ENCODE measurements at places on chromosomes 5 and 9. TPM values are rescaled to one million over a fixed set of nuclear protein-coding genes. Genes with fewer than 3 reads are reported as not detected.

The RBM18 gene
- 44.4 TPM for total RNA-seq

The ARID3C gene
- not detected for total RNA-seq

The MYO10 gene
- 35.7 TPM for total RNA-seq

The SLC4A9 gene
- total RNA-seq: not detected

The OR1Q1 gene
- not detected for total RNA-seq

The NUTM2G gene
- total RNA-seq: not detected

The COL5A1 gene
- not detected for total RNA-seq

GRCh38 chr5:171128136-171128535 lies 180.9 kb upstream of the TLX3 start:
- H3K27me3 ChIP-seq: no peaks in the 10 kb centered on the region
- DNase-seq: no peak
- H3K27ac ChIP-seq: no peak overlapping the region
- no peaks in the 10 kb centered on the region for H3K4me1 ChIP-seq
- no peaks in the 10 kb centered on the region for H3K36me3 ChIP-seq
- H3K4me3 ChIP-seq: no peak overlapping the region

DNA sequence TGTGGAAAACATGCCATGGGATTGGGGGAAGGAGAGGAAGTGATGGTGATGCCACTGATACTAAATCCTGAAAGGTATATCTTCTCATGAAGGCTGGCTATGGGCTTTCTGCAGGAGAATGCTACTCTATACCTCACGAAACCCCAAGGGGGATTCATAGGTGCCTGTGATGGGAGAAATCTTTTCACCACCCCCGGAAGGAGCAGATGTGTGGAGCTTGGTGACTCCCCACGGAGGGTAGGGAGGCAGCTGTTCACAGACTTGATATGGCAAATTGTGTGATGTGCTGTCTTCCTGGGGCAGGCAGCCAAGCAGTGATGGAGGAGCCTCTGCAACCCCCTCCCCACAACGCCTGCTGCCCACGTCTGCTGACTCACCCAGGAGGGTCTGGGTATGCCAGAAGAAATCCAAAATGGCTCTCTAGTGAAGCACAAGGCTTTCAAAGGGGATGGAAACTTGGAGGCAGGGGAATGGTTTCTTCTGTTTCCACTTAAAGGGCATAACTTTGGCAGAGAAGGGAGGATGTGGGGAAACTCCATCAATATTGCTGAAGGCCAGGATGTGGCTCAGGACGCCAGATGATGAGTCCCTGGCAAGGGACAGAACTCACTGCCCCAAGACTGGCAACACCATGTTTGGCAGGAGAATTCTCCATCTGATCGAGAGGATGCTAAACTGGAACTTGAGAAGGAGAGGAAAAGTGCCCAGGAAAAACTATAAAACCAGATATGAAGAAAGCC lies 188.3 kb downstream of the GABBR2 start:
- no peak overlapping the region for H3K4me3 ChIP-seq
- DNase-seq: no peak
- peaks cover 8% of the 10 kb centered on the region for H3K4me1 ChIP-seq
- H3K27me3 ChIP-seq: peaks cover 14% of the 10 kb centered on the region
- no peaks in the 10 kb centered on the region for H3K36me3 ChIP-seq

DNA sequence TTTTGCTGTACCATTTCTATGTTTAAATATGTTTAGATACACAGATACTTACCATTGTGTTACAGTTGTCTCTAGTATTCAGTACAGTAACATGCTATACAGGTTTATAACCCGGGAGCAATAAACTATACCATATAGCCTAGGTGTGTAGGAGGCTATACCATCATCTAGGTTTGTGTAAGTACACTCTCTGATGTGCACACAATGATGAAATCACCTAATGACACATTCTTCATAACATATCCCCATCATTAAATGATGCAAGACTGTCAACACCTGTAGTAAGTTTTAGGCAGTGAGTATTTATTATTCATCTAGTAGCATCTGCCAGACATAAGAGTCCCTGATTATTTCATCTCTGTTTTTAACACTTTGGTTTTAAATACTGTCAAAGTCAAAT lies 7.3 kb upstream of the DHFR start:
- no peak overlapping the region for H3K27ac ChIP-seq
- DNase-seq: peak; percentile 56
- no peak overlapping the region for H3K4me3 ChIP-seq

DNA sequence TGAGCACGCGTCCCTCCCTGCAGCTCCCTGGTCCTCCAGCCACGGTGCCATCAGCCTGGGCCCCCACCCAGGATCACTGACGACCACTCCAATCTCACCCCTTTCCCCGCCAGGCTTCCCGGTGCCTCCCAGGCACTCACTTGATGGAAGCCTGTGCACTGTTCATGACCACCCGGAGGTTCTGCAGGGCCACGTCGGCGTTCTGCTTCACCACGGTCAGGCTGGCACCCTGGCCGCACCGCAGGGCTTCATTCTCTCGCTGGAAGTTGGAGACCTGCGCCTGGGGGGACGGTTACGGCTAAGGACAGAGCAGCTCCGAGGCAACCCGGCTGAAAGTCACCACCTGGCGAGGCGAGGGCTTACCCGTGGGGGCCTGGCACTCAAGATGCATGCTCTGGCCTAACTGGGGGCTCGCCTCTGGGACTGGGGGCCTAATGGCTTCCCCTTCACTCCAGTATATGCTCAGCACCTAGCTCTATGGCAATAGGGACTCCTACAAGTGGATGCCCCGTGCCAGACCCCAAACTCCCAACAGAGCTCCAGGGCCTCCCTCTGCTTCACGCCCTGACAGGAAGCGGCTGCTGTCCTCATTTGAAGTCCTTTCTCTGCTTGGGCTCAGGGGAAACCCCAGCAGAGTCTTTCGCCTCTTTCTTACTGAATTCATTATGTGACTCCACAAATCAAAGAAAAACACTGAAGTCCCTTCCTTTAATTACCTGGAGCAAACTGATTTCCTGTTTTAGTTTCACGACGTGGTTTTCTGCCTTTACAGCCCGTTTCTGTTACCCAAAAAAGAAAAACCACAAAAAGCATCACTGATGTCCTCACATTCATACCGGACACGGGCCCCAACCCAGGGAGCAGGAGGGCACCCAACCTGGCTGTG lies 4.2 kb upstream of the SNAPC4 start:
- H3K27me3 ChIP-seq: no peaks in the 10 kb centered on the region
- peaks cover 58% of the 10 kb centered on the region for H3K36me3 ChIP-seq
- DNase-seq: no peak
- H3K4me3 ChIP-seq: no peak overlapping the region
- H3K4me1 ChIP-seq: peaks cover 7% of the 10 kb centered on the region

DNA sequence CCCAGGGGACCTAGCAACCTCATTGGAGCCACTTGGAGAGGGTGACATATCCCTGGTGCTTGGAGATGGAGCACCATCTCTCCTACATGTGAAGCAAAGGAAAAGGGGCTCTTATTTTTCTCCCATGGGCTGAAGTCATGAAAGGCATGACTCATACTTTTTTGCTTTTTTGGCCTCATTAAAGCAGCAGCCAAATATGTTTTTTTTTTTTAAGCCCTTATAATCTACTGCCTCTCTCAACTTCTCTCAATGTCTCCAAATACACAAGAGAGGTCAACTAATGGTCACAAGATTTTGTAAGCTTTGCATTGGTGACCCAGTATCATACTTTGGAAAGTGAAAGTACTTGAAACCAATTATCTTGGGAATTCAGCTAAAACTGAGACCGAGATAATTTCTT lies 1.6 kb upstream of the CFAP90 start:
- no peaks in the 10 kb centered on the region for H3K36me3 ChIP-seq
- H3K4me3 ChIP-seq: no peak overlapping the region
- DNase-seq: no peak

- no peaks in the 10 kb centered on the region for H3K27me3 ChIP-seq
- peak; percentile 95 for DNase-seq
- H3K4me3 ChIP-seq: peak overlapping the region; percentile 38
- peaks cover 35% of the 10 kb centered on the region for H3K4me1 ChIP-seq
- H3K27ac ChIP-seq: peak overlapping the region; percentile 64
- peaks cover 6% of the 10 kb centered on the region for H3K36me3 ChIP-seq
Observed at GRCh38 chr9:134366223-134367031, 40.2 kb downstream of the RXRA start.

DNA sequence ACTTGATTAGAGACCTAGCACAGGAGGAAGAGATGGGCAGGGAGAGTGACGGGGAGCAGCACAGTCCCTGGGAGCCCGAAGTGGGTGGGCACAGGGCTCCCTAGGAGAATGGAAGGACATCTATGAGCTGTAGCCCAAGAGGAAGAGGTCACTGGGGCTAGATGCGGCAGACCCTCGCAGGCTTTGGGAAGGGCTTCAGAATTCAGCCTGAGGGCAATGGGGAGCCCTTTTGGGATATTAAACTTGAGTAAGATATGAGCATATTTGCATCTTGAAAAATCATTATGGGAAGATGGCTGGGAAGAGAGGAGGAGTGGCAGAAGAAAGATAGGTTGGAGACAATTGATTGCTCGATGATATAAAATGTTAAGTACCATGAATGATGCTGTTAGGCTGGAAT lies 48.9 kb upstream of the IL17B start:
- DNase-seq: no peak
- no peaks in the 10 kb centered on the region for H3K4me1 ChIP-seq
- no peaks in the 10 kb centered on the region for H3K36me3 ChIP-seq
- no peaks in the 10 kb centered on the region for H3K27me3 ChIP-seq
- no peak overlapping the region for H3K4me3 ChIP-seq

GRCh38 chr5:115842952-115843351 lies 1.2 kb downstream of the AP3S1 start:
- H3K27me3 ChIP-seq: no peaks in the 10 kb centered on the region
- peak; percentile 33 for DNase-seq
- H3K27ac ChIP-seq: peak overlapping the region; percentile 97
- H3K4me3 ChIP-seq: peak overlapping the region; percentile 77
- peaks cover 18% of the 10 kb centered on the region for H3K36me3 ChIP-seq
- H3K4me1 ChIP-seq: peaks cover 30% of the 10 kb centered on the region

- peak overlapping the region; percentile 80 for H3K27ac ChIP-seq
- H3K4me3 ChIP-seq: no peak overlapping the region
Observed at GRCh38 chr5:96716716-96717115, 54.5 kb downstream of the CAST start.

DNA sequence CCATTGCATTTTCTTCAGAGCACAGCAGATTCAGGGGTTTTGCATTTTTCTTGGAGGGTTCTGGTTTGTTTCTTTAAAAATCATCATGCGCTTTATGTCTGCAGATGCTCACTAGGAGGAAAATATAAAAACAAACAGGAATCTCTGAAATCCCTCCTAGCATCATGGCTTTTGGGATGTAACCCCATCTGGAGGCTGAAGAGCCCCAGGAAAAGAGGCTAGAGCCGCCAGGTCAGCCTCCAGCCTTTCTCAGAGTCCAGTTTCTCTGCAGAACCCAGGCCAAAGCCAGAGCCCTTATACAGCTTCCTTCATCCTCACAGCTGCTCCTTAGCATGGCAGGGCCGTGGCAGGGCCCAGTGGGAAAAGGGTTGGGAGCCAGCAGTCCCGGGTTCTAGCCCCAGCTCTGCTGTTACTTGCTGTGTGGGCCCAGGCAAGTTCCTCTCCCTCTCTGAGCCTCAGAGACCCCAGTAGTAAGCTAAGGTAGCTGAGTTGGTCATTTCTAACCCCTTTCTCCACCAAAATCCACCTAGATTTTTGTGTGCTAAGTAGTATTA lies 62.1 kb downstream of the PAX5 start:
- peaks cover 25% of the 10 kb centered on the region for H3K4me1 ChIP-seq
- H3K27ac ChIP-seq: no peak overlapping the region
- peaks cover 5% of the 10 kb centered on the region for H3K36me3 ChIP-seq
- no peaks in the 10 kb centered on the region for H3K27me3 ChIP-seq
- DNase-seq: no peak

- H3K27me3 ChIP-seq: peaks cover 40% of the 10 kb centered on the region
- no peaks in the 10 kb centered on the region for H3K4me1 ChIP-seq
- H3K4me3 ChIP-seq: no peak overlapping the region
Observed at GRCh38 chr9:101427957-101428655, 7.5 kb downstream of the ALDOB start.

GRCh38 chr5:168480601-168481000 lies 5.7 kb upstream of the RARS1 start:
- no peak overlapping the region for H3K4me3 ChIP-seq
- H3K36me3 ChIP-seq: no peaks in the 10 kb centered on the region
- no peak overlapping the region for H3K27ac ChIP-seq
- no peak for DNase-seq
- H3K4me1 ChIP-seq: peaks cover 8% of the 10 kb centered on the region

- H3K36me3 ChIP-seq: peaks cover 4% of the 10 kb centered on the region
- no peak overlapping the region for H3K27ac ChIP-seq
- no peak overlapping the region for H3K4me3 ChIP-seq
- no peaks in the 10 kb centered on the region for H3K27me3 ChIP-seq
- no peak for DNase-seq
Observed at GRCh38 chr9:83633255-83633654, 10.3 kb downstream of the IDNK start.

- no peak overlapping the region for H3K27ac ChIP-seq
- no peaks in the 10 kb centered on the region for H3K27me3 ChIP-seq
- H3K36me3 ChIP-seq: no peaks in the 10 kb centered on the region
Observed at GRCh38 chr9:126671983-126672382, 58.3 kb downstream of the LMX1B start.

DNA sequence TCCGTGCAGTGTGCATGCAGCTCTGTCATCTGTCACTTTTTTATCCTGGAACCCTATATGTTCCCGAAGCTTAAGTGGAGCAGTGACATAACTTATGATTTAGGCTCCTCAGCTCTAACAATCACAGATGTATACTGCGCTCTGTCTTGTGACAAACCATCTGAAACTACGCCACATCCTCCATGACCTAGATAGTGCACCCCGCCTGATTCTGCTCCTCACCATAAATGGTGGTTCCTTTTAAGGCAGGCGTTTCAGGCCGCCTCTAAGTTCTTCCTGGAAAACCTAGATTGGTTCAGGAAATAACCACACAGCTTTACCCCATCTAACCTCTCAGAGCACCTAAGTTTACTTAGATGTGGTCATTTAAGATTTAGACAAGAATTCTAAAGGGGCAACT lies 372.0 kb downstream of the CDH10 start:
- H3K36me3 ChIP-seq: no peaks in the 10 kb centered on the region
- H3K4me3 ChIP-seq: no peak overlapping the region
- DNase-seq: no peak
- no peaks in the 10 kb centered on the region for H3K27me3 ChIP-seq
- no peak overlapping the region for H3K27ac ChIP-seq

DNA sequence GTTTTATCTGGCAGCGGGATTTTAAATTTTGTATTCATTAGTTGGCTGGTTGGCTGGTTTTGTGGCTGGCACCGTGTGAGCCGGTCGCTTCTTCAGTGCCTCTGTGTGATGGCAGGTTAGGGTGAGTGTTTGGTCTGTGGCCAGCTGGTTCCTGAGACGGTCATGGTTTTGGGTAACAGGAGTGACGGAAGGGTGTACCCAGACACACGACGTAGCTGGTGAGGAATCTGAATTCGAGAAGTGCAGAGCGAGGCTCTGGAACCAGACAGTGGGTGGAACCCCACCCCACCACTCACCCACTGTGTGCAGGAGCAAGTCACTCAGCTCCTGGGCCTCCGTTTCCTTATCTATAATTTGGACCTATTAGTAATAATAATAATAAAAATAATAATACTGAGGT lies 2.7 kb downstream of the BTNL9 start:
- no peak for DNase-seq
- H3K4me1 ChIP-seq: no peaks in the 10 kb centered on the region
- no peak overlapping the region for H3K4me3 ChIP-seq
- H3K27ac ChIP-seq: no peak overlapping the region
- H3K27me3 ChIP-seq: peaks cover 65% of the 10 kb centered on the region

- no peak overlapping the region for H3K4me3 ChIP-seq
- no peaks in the 10 kb centered on the region for H3K36me3 ChIP-seq
- DNase-seq: peak; percentile 34
- no peak overlapping the region for H3K27ac ChIP-seq
Observed at GRCh38 chr5:147439254-147439653, 70.6 kb downstream of the DPYSL3 start.

Measured in MCF 10A (cell line).